ENCODE measurements at places on chromosomes 1 and 21.

GRCh38 chr1:225987491-225988316 lies 11.4 kb downstream of the SDE2 start:
- DNase-seq, result no peak

DNA sequence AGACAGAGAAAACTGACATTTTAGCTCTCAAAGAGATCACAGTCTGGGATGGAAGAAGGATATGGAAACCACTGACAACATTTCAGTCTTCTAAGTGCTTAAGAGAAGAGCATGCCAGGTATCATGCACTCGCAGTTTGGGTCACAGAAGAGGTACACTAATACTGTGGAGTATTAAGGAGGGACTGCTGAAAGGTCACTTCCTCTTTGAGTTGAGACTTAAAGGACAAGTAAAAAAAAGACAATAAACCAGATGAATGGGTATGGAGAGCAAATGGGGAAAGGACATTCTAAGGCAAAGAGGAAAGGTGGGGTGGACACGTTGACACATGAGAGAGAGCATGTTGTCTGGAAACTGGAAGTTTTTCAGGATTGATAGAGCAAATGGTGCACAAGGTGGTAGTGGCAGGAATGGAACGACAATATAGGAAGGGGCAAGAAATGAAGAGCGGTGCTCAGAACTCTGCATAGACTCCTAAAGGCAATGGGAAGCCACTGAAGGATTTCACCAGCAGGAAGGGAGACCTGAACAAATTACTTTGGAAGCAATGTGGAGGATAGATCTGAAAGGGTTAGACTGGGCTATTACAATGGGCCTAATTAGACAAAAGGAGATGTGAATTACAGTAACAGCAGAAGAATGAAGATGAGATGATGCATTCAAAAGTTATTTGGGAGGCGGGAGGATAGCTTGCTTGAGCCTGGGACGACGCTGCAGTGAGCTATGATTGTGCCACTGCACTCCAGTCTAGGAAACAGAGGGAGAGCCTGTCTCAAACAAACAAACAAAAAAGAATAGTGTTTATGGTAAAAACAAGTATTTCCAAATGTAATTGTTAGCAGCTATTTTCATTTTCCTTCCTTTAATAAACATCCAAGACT lies 11.1 kb downstream of the DIPK1A start:
- no peak for DNase-seq

DNA sequence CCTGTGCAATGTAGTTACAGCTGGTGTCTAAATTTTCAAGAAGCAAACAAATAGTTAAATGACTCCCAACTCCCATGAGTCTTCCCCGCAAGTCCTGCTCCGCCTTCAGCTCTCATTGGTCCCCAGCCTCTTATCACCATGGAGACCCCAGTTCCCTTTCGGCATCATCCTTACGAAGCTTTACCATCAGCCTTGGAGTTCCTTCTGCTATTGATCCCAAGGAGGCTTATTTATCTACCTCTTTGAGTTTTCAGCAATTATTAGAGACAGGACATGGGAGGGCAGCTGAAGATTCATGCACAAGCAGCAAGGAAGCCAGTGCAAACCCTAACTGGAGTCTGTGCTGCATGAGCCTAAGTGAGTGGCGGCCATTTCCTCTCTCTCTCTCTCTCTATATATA lies 12.3 kb downstream of the KCNA2 start:
- no peak for DNase-seq

GRCh38 chr1:178488393-178488792 lies 8.4 kb downstream of the CLEC20A start:
- no peak for DNase-seq

GRCh38 chr1:223203694-223204093 lies 60.6 kb upstream of the TLR5 start:
- no peak for DNase-seq

GRCh38 chr1:54498383-54499096 lies 49.5 kb upstream of the ACOT11 start:
- DNase-seq, result no peak

DNA sequence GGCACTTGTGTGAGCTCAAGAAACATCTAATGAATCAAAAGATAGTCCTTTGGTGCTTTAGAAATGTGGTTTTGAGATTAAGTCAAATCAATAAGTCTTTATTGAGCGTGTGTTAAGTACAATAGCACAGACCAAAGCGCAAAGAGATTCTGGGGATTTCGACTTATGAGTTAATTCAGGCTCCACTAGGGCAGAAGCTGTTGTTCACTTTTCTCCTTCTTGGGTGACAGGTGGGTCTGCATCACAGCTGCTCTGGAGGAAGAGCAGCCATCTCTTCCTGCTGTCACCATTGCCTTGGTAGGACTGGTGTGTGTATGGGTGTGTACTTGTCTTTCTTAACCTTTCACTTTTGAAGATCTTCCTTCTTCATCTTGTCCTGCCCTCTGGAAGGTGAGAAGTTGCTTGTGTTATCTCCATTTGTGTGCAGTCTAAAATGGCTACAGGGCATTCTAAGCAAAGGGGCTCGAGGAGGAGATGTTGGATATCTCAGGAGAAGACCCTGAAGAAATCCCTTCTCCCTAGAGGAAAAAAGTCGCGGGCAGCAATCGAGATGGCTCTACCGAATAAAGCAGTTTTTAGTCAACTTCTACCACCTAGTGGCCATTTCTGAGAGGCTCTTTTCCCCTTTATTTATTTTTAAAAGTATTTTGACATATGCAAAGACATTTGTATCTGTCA lies 22.9 kb upstream of the DISC1 start:
- no peak for DNase-seq

GRCh38 chr21:38148046-38148445 lies 108.7 kb upstream of the KCNJ15 start:
- no peak for DNase-seq

DNA sequence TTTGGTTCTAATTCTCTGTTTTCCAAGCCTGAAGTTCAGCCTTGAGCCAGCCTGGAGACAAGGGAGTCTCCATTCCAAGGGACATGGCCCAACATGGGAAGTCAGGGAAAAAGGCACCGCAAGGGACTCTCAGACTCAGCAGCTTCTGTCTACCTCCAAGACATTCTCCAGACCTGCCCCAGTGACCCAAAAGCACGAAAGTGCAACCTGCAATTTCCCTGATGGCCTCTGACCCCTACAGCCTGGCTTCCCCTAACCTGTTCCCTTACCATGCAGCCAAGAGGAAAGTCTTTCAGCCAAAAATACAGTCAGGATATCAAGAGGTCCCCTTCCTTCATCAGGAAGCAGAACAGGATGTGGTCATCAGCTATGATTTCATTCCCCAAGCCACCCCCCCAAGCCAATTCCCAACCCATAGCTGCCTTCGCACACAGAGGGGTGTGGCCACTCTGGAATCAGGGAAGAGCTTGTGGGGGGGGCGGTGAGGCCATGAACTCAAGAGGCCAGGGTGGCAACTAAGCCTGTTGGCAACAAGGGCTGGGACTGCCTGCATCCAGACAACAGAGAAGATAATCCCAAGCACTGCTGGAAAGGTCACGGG lies 59.2 kb downstream of the TIAM1 start:
- no peak for DNase-seq

GRCh38 chr1:115295904-115296696 lies 41.9 kb downstream of the NGF start:
- no peak for DNase-seq

GRCh38 chr1:205488074-205488723 lies 16.3 kb upstream of the CDK18 start:
- DNase-seq, result peak; percentile 52

DNA sequence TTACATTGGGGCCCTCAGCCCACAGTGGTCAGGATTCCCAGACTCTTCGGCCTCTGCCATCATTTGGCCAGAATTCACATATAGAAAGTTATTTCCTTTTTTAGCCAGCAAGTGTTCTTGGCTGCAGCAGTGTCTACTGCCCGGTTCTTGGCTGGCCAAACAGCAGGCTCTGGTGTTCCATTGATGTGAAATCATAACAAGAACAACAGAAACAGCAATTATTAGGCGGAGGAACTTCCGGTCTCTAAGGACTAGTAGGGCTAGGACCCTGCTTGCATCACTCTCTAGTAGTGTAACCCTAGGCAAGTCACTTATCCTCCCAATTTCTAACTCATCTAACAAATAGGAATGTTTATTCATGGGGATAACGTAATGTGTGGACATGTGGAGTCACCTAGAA lies 8.7 kb upstream of the GJA5 start:
- no peak for DNase-seq

GRCh38 chr21:38863843-38864363 lies 58.2 kb downstream of the ETS2 start:
- no peak for DNase-seq

DNA sequence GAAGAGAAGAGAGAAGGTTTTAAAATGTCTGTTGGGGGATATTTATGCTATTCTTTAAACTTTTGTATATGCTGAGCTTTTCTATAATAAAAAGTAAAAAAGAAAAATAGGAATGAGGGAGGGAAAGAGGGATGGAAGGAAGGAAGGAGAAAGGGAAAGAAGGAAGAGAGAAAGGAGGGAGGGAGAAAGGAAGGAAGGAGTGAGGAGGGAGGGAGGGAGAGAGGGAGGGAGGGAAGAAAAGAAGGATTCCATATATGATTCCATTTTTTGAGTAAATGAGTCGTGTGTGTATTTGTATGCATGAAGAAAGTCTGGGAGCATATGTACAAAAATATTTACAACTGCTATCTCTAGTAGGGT lies 120.9 kb upstream of the ZBTB40 start:
- no peak for DNase-seq

- no peak for DNase-seq
Measured at GRCh38 chr1:162235241-162235800, 141.3 kb downstream of the SPATA46 start.

DNA sequence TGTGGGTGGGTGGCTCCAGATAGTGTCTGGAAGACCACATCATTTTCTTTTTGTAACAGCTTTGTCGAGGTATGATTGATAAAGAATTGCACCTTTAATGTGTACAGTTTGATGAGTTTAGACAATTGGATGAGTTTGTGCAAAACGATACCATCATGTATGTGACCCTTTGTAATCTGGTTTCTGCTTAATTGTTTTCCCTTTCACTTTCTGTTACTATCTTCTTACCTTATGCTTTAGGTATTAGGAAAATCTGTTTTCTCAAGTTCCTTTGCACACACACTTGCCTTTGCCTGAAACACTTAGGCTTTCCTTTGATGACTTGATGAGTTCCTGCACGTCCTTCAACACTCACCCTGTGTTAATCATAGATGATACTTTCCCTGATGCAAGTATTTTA lies 6.8 kb downstream of the OR10Z1 start:
- DNase-seq, result no peak

GRCh38 chr1:18632783-18633421 lies 2.3 kb downstream of the PAX7 start:
- peak; percentile 44 for DNase-seq

DNA sequence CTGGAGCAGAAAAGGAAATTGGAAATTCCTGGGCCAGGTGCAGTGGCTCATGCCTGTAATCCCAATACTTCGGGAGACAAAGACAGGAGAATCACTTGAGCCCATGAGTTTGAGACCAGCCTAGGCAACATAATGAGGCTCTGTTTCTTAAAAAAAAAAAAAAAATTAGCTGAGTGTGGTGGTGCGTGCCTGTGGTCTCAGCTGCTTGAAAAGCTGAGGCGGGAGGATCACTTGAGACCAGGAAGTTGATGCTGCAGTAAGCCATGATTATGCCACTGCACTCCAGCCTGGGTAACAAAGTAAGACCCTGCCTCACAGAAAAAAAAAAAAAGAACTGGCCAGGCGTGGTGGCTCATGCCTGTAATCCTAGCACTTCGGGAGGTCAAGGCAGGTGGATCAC lies 56.7 kb downstream of the SRSF11 start:
- no peak for DNase-seq

DNA sequence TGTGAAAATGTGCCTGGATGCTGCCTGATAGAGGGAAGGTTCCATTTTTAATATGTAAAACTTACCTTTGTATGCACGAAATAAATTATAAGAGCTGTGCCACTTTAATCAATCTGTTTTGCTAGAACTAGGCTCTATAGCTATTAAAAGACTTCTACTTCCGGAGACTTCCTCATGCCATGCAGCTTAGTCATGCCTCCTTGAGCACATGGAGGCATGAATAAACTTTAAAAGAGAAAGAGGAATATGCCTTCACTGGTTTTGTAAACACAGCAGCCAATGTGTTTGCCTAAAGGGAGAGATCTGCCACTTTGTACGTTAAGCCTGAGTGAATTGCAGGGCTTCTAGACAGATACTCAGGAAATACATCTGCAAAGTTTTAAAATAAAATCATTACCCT lies 604.6 kb downstream of the LRRIQ3 start:
- no peak for DNase-seq

- no peak for DNase-seq
Measured at GRCh38 chr1:38265293-38266196, 219.0 kb upstream of the POU3F1 start.

- DNase-seq, result no peak
Measured at GRCh38 chr1:87806379-87807094, 477.9 kb downstream of the LMO4 start.

GRCh38 chr1:24910751-24911650 lies 19.1 kb downstream of the RUNX3 start:
- peak; percentile 77 for DNase-seq

- DNase-seq, result no peak
Measured at GRCh38 chr1:229128066-229128608, 142.8 kb upstream of the RAB4A start.
